Kidney epithelial cell (primary cell): ENCODE measurements at places on chromosomes 7 and 10.

GRCh38 chr10:60862517-60862916, 81.5 kb downstream of the RHOBTB1 start:
- DNase-seq: no peak

GRCh38 chr7:103651593-103652377, 205.8 kb upstream of the SLC26A5 start:
- DNase-seq: no peak

- no peak for DNase-seq
Observed at GRCh38 chr10:20007426-20007825, 191.2 kb downstream of the PLXDC2 start.

- DNase-seq: no peak
Observed at GRCh38 chr7:104775531-104775930, 238.5 kb upstream of the KMT2E start.
